ENCODE measurements at places on chromosomes 3 and 15.

GRCh38 chr15:67941648-67942310, 101.9 kb upstream of the RNU6-1 start:
- DNase-seq, result no peak

GRCh38 chr15:43492673-43493601, at the start of gene TP53BP1:
Gene TP53BP1 (minus strand): TSS chr15:43493156. CDS start chr15:43493043, 113 bp downstream.
- peak; percentile 91 for DNase-seq

- no peak for DNase-seq
These were observed 97.0 kb downstream of the IGF2BP2 start for GRCh38 chr3:185727873-185728272.

- DNase-seq, result no peak
These were observed 80.6 kb downstream of the CLASP2 start for GRCh38 chr3:33637482-33637881.

DNA sequence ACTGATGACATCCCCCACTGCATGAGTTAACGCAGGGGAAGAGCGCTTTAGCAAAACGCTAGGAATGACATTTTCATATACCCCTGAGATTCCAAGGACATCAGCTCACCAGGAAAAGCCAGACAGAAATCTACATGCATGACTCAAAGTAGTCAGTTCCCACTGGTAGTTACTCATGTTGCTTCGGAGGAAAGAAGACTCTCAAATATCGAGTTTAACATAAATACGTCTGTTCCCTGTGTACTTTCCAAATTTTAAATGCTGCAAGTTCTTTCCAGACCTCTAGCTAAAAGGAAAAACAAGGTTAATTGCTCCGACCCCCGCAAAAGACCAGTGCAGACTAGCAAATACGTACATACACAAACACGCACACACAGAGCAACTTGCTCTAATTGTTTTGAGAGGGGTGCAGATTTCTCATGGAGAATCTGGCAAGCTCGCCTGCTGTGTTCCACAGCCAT, 115.4 kb upstream of the PRICKLE2 start:
- no peak for DNase-seq

DNA sequence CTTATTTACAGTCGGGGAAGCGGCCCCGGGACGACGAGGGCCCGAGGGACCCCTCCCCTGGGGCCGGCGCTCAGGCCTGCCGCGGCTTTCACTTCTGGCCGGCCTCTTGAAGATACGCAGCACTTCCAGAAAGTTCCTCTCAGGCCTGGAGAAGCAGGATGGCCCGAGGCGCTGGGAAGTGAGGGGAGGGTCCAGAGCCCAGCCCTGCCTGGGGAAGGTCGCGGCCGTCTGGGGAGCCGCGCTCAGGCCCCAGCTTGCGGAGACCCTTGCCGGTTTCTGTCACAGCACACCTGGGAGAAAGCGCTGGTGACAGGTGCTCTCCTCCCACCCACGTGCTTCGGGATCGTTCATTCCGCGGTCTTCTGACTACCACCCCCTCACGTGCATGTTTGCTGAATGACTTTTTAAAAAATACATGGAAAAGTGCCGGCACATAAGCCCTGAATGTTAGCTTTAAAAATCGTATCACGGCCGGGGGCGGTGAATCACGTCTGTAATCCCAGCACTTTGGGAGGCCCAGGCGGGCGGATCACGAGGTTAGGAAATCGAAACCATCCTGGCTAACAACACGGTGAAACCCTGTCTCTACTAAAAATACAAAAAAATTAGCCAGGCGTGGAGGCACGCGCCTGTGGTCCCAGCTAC, 727 bp upstream of the TM2D3 start:
- DNase-seq, result no peak

GRCh38 chr3:175198991-175199783, 340.1 kb downstream of the NAALADL2 start:
- DNase-seq, result no peak

DNA sequence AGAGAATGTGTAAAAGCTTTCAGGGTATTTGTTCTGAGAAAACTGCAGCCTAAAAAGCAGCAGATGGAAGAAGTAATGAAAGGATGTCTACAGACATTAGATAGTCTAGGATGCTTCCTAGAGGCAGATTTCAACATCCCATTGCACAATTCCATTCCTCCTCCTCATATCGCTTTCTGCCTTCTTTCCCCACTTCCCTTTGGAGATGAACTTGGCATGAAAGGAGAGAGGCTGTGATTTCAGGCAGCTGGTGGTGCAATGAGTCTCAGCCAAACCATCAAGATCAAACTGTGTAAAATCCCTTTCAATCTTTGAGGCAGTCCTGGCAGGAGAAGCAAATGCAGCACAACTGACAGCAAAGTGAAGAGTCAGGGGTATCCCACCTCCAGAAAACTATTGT, 438.7 kb upstream of the KCNMB2 start:
- DNase-seq, result no peak

DNA sequence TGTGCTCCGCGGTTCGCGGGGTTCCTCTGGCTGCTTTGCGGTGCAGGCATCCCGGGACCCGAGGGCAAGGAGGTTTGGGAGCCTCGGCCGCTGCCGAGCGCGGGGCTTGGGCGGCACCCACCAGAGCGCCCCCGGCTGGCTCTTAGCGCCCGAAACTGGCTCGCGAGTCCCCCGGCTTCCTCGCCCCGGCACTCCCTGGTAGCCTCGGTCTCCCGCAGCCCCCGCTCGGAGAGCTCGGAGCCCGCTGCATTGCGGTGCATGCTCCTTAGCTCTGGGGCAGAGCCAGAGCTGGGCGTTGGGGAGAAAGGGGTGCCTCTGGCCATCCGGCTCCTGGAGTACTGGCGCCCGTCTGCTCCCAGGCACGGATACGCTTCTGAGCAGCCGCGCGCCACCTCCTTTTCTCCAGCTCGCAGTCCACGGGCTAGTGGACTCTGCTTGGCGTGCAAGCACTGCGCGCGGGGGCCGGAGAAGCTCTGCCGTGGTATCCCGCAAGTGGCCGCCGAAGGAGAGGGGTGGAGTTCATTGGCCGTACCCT, 753 bp downstream of the EPHB1 start:
- no peak for DNase-seq

DNA sequence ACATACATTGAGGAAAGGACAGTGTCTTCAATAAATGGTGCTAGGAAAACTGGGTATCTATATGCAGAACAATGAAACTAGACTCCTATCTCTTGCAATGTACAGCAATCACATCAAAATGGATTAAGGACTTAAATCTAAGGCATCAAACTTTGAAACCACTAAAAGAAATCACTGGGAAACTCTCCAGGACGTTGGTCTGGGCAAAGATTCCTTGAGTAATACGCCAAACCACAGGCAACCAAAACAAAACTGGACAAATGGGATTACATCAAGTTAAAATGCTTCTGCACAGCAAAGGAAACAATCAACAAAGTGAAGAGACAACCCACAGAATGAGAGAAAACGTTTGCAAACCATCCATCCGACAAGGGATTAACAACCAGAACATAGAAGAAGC, 14.5 kb downstream of the LAMP3 start:
- DNase-seq, result no peak
